ENCODE measurements at places on chromosomes 7 and 10.

DNA sequence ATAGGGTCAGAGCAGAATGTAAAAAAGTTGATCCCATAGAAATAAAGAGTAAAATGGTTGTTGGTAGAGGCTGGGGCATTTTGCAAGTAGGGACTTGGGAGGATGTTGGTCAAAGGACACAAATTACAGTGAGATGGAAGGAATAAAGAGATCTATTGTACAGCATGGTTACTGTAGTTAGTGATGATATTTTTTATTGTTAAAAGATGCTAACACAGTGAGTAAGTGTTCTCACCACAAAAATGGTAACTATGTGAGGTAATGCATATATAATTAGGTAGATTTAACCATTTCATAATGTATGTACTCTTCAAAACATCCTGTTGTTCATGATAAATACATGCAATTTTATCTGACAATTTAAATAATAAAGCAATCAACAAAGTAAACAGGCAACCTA is 280.7 kb upstream of the MAGI2 start:
- DNase-seq, result no peak

DNA sequence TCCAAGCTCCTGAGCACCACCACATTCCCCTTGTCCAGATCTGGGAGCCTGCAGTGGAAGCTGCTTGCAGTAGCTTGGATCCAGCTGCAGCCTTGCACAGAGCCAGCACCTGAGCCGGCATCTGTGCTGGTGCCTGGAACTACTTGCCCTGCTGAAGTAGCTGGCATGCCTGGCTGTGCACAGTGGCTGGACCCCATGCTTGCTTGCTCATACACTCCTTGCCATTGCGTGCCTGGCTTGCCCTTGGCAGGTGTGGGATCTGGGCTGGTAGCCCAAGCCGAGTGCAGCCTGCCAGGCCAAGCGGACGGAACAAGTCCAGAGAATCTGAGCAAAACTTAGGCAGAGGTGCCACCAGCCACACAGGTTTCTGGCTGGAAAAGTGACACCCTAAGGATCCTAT is 759.9 kb downstream of the IPMK start:
- no peak for DNase-seq

GRCh38 chr7:73446682-73447081 is 13.1 kb downstream of the FZD9 start:
- no peak for DNase-seq

DNA sequence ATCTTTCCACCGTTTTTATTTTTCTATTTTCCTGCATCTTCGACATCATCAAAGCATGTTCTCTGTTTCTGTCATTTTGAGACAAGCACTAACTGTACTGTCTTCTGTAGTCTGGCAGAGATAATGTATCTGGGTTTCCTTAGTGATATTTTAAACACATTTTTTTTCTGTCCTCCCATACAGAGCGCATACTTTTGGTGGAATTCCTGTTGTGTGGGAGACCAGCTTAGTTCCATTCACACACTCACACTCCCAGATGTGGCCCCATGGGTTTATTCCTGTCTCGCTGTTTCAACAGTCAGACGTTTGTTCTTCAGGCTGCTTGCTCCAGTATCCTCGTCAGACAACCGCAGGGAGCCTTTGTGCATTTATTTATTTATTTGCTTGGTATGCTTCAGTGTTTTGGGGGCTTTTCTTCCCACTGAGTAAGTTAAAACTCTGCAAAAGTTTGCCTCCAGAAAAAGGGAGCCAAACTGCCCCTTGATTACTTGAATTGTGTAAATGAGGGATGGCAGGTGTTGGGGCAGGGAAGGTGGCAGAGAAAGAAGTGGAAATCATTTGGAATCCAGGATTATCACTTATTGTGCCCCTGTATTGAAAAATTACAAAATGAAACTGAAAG is 456.8 kb upstream of the KLF6 start:
- DNase-seq, result no peak

DNA sequence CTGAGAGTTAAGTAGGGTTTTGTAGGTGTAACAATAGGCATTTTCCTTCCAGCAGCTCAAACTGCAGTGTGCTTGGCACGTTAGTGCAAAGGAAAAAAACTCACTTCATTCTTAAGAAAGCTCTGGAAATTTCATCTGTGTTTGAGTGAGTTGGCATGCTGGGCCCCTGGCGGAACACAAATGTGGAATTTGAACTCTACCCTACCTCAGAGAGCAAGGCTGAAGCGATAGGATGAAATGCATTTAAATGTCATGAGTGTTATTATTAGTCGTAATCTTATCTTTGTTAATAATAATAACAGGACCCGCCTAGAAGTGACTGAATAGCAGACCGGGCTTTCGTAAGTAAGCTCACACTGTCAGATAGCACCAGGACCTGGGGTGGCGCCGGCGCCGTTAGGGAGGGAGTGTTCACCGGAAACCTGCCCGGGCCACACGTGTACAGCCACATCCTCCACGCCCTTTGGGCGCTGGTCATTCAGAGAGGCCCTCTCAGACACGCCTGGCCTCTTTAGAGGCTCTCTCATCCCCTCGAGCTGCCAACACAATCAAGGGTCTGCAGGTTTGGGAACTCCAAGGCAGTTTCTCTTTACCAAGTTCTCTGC is 63.5 kb downstream of the GRK5 start:
- DNase-seq, result peak; percentile 11

DNA sequence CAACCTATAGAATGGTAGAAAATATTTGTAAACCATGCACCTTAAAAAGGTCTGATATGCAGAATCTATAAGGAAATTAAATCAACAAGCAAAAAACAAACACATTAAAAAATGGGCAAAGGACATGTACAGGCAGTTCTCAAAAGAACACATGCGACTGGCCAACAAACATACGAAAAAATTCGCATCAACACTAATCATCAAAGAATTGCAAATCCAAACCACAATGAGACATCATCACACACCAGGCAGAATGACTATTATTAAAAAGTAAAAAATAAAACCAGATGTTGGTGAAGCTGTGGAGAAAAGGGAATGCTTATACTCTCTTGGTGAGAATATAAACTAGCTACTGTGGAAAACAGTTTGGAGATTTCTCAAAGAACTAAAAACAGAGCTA is 33.2 kb downstream of the TMEM229A start:
- no peak for DNase-seq

DNA sequence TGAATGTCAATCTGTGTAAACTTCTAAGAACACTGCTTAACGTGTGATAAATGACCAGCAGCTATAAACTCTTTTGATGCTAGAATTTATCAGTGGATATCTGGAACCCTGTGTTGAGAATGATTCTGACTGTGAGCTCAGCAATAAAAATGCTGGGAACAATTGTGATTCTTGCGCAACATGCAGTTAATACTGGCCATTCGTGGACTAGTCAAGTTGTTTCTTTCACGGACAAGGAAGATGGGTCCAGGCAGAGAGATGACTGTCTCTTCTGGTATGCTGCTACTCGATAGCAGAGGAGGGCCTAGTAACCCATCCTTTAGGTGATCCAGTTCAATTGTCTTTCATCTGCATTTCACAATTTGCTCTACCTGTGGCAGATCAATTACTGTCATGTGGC is 394.8 kb upstream of the IGFBP3 start:
- no peak for DNase-seq

DNA sequence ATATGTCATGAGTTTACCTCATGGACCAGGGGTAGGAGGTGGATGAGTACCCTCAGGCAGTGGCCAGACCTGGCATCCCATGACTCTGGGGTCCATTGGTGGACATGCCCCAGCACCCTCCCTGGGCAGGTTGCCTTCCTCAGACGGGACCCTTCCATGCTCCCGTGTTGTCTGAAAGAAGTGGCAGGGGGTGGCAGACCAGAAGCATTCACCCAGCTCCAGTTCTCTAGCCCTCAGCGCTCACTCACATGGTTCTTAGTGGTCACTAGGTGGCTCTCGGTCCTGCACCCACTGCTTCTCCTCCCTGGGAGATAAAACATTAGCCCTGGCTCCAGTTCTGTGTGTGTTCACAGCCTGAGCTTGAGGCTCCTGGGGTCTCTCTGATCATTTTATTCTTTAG is 6.0 kb downstream of the RBP3 start:
- no peak for DNase-seq

- DNase-seq, result no peak
Observed at GRCh38 chr10:78263521-78263988, 229.9 kb downstream of the RPS24 start.

DNA sequence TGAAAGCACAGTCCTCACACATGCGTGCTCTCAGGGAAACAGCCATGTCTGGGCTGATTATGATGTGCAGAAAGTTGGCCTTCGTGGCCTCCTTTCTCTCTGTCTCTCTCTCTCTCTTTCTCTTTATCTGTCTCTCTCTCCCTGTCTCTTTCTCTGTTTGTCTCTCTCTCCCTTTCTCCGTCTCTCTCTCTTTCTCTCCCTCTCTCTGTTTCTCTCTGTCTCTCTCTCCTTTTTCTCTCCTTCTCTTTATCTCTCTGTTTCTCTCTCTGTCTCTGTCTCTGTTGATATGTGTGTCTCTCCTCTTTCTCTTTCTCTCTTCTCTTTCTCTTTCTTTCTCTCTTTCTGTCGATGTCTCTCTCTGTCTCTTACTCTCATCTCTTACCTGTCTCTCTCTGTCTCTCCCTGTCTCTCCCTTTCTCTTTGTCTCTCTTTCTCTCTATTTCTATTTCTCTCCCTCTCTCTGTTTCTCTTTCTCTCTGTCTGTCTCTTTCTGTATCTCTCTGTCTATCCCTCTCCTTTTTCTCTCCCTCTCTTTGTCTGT is 105.4 kb upstream of the MPP7 start:
- DNase-seq, result no peak

- DNase-seq, result peak; percentile 46
Observed at GRCh38 chr7:116236020-116236630, 25.8 kb downstream of the TES start.

- no peak for DNase-seq
Observed at GRCh38 chr7:133290041-133290440, 37.2 kb downstream of the EXOC4 start.

DNA sequence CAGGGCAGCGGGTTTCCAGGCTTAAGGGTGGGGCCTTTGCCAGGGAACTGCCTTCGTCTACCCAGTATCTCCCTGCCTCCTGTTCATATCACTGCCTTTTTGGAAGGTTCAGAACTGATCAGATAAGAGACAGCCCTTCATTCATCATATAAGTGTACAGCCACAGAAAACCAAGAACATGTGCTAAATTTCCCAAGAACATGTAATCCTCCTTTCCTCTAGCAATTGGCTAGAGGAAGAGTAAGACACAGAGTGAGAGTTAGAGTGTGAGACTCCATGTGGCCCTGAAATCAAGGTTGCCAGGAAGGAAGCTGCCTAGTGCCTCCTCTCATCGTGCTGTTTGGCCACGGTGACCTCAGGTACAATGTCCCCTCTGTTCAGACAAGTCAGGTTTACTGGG is 770.9 kb downstream of the TNS3 start:
- DNase-seq, result no peak

DNA sequence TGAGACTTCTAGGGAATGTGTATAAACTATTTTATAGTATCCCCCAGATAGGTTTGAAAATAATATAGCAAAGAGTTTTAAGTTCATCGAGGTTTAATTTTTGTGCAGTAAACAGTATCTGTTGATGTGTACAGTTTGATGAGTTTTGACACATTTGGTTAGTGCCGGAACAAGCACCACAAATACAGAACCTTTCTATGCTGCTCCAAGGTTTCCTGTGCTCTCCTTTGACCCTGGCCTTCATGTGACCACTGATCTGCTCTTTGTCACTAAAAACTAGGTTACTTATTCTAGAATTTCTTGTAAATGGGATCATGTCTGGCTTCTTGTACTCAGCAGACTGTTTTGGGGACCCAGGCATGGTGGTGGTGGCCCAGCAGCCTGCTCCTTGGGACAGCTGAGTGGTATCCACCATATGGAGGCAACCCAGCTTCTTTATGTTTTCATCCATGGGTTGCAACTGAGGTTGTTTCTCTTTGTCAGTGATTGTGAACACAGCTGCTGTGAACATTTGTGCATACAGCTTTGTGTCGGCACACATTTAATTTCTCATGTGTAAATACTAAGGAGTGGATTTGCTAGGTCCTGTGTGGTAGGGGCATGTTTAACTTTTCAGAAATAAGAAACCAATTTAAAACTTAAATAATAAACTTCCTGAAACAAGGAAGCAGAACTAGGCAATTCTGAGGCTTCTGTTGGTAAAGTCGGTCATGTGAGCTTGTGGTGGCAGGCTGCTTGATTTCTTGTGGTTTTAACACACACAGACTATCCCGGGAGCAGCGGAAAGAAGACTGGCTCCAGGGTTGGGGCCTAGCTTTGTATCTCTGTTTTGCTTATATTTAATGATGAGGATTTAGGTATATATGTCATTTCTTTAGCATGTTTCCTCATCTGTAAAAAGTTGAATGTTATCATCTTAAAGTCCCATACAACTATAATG is 219.4 kb downstream of the ABCA13 start:
- DNase-seq, result no peak

- no peak for DNase-seq
Observed at GRCh38 chr10:105073999-105074398, 432.9 kb downstream of the SORCS3 start.

DNA sequence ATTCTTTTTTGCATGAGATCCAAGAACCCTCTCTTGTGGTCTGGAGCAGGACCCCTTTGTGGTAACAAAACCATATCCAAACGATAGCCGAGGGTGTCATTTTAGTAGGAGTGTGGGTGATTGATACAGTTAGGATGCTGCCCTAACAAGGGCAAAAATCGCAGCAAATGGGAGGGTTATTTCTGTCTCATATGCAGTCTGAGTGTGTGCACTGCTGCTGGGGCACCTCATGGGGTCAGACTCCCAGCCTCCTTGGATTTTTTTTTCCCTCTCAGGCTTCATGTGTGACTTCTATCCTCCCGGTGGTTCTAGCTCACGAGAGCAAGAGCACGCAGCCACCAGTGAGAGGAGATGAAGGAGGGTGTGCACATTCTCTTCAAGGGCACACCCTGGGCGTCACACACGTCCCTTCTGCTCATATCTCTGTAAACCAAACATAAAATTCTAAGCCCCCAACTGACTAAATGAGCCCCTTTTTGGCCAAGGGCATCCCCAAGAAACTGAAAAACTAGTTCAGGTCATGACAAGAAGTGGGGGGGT is 28.6 kb upstream of the IL15RA start:
- no peak for DNase-seq

DNA sequence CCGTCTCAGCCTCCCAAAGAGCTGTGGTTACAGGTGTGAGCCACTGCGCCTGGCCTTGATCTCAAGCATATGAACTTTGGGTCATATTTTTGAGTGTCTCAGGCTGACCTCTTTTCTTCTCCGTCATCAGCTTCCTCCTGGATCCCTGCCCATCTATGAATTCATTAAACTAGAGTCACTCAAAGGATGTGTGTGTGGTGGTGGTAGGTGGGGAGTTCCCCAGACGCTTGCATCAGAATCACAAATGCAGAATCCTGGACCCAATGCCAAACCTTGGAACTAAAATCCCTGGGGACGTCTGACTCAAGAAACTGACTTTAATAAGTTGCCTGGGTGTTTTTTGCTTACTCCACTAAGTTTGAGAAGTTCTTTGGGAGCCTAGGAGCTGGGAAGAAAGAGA is 6.7 kb upstream of the CREB5 start:
- no peak for DNase-seq

DNA sequence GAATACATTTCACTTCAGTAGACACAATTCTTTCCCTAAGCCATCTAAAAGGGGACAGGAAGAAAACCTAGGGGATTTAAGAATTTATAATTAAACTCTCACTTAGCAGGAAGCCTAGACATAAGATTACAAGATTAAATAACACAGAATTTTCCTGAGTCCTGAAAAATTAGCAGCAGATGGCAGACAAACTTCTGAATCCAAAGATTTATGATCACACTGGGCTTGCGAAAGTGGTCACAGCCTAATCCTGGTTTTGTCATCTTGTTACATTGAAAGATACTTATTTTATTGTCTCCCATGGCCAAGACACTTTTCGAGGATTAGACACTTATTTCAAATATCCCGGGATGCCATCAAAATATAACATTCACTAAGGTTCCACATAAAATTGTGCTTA is 2.9 kb downstream of the ERLIN1 start:
- no peak for DNase-seq
